NCI-H2081 (cell line): ENCODE measurements at places on chromosomes 5 and 9.

DNA sequence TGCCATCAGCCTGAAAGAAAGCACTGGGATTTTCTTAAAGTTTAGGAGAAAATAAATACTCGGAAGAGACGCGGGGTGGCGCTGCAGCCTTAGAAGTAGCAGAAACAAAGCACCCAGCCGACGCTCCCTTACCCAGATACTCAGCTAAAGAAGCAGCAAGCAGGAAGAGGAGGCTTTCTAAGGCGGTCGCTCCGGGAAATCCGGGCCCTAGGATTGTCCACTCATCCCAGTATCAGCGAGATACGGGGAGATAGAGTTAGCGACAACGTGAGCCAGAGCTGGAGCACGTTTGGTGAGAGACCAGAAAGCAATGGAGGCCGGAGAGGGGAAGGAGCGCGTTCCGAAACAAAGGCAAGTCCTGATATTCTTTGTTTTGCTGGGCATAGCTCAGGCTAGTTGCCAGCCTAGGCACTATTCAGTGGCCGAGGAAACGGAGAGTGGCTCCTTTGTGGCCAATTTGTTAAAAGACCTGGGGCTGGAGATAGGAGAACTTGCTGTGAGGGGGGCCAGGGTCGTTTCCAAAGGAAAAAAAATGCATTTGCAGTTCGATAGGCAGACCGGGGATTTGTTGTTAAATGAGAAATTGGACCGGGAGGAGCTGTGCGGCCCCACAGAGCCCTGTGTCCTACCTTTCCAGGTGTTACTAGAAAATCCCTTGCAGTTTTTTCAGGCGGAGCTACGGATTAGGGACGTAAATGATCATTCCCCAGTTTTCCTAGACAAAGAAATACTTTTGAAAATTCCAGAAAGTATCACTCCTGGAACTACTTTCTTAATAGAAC is at the start of gene PCDHB2:
PCDHB2 (plus strand) TSS at position 135 of the 782 bp plus-strand sequence; CDS start at position 311, 176 bp downstream.
- peak; percentile 72 for DNase-seq

GRCh38 chr9:136112541-136112940 is 6.1 kb downstream of the TMEM250 start:
- no peak for DNase-seq

DNA sequence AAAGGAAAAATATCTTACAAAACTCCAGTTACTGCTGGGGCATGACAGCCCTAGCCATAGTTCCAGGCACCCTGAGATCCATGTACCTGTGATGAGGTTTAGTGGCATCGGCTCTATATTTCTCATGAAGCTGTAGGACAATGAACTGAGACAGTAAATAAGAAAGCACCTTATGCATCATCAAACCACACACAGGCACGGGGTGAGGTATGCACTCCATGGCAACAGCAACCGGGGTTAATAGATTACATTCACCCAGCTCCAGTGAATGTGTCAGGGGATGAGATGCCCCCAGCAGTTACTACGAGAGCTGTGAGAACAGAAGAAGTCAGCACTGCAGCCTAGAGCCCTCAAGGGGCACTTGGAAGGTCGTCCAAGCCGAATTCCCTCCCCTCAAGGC is 162.0 kb upstream of the S1PR3 start:
- no peak for DNase-seq

GRCh38 chr5:54545796-54546195 is 28.2 kb downstream of the SNX18 start:
- DNase-seq = no peak

DNA sequence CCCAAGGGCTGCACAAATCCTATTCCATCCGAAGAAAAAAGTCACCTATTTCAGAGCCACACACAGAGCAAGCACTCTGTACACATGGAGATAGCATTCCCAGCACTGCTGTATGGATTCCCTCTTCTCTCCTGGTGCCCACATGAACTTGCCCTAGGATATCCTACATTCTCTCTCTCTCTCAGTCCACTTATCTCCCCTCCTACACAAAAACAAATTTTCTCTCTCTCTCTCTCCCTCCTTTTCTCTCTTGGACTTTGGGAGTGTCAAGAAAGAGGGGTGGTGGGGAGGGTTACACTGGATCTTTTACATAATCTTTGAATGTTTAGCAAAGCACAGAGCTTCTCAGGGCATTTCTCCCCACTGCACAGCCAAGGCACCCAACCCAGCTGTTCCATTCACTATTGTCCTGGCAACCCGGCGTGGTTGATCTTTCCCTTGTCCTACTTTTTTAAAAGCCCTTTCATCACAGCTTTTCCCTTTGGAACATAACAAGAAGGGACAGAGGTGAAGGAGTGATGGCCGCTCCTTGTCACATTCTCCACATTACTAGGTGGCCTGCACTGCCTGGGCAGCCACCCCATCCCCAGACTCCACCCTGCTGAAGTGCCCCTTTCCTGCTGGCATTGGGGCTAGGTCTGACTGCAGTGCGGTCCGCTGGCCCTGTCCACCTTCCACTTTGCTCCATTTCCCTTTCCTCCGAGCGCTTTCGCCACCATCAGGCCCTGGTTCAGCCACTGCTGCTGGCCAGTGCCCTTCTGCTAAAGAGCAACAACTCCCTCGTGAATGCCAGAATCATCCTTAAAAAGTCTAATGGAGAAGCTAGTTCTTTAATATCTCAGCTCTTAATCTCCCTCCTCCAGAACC is 22.2 kb upstream of the SLC1A3 start:
- no peak for DNase-seq

DNA sequence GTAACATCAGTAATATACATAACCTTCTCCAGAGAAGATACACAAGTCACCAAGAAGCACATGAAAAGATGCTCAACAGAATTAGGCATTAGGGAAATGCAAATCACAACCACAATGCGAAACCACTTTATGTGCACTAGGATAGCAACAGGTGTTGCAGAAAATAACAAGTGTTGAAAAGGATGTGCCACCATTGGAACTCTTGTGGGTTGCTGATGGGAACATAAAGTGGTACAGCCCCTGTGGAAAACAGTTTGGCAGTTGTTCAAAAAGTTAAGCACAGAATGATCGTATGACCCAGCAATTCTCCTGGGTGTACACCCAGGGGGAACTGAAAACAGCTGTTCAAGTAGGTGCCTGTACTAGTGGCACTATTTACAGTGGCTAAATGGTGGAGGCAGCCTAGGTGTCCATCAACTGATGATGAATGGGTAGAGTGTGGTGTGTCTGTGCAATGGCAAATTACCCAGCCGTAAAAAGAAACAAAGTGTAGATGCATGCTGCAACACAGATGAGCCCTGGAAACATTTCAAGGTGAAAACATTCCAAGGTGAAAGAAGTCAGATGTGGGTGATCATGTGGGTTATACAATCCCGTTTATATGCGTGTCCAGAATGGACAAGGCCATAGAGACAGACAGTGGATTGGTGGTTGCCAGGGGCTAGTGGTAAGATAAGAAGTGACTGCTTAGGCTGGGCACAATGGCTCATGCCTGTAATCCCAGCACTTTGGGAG is 27.2 kb downstream of the CCDC69 start:
- no peak for DNase-seq

GRCh38 chr5:100407053-100407452 is 128.1 kb upstream of the FAM174A start:
- no peak for DNase-seq

GRCh38 chr9:133269537-133270362 is 5.3 kb downstream of the ABO start:
- DNase-seq = no peak

- no peak for DNase-seq
Observed at GRCh38 chr5:119878712-119879111, 249.4 kb downstream of the FAM170A start.

DNA sequence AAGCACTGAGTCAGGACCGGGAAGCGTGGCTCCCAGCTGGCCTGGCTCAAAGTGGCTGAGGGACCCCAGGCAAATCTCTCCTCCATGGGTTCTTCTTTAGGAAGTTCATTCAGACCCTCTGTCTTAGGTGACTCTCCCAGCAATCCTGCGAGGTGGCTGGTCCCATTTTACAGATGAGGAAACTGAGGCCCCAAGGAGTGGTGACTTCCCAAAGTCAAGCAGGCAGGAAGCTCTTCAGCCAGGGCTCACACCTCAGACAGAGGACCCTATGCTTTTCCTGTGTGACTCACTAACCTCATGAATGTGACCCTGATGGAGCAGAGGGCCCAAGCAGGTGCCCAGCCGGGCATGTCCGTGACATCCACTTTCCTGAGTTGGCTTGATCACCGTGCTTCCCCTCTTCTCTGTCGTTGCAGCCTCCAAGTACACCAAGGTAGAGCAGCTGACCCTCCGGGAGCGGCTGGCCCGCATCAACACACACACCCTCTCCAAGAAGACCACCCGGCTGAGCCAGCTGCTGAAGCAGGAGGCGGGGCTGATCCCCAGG is 36.5 kb downstream of the ARHGEF37 start:
- no peak for DNase-seq

GRCh38 chr5:173554038-173554955 is 62.2 kb downstream of the BOD1 start:
- no peak for DNase-seq

GRCh38 chr5:5422819-5423515 is 490 bp downstream of the ICE1 start:
- DNase-seq = peak; percentile 59

- no peak for DNase-seq
Observed at GRCh38 chr5:36452424-36453006, 150.8 kb upstream of the RANBP3L start.

GRCh38 chr5:171422902-171423663 is 3.6 kb downstream of the FGF18 start:
- no peak for DNase-seq

DNA sequence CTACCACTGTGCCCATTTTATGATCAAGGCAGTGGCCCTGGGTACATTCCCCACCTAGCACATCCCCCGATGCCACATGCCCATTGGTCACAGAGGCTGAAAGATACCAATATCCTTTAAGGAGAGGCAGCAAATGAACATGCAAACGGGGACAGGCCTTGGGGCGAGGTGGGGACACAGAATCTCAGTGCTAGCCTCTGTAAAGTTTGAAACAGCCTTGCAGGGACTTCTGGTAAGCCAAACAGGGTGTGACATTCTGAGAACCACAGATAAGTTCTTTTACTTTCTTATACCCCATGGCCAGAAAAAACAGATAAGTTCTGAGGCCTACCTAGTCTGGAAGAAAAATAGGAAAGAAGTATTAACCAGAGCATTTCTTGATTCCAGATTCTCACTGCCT is 60.5 kb downstream of the ACER2 start:
- no peak for DNase-seq

GRCh38 chr9:95089257-95090022 is 228.1 kb downstream of the FANCC start:
- DNase-seq = no peak

- no peak for DNase-seq
Observed at GRCh38 chr5:169893571-169893970, 86.7 kb downstream of the INSYN2B start.

- DNase-seq = no peak
Observed at GRCh38 chr9:124782661-124783574, 6.0 kb downstream of the OLFML2A start.

DNA sequence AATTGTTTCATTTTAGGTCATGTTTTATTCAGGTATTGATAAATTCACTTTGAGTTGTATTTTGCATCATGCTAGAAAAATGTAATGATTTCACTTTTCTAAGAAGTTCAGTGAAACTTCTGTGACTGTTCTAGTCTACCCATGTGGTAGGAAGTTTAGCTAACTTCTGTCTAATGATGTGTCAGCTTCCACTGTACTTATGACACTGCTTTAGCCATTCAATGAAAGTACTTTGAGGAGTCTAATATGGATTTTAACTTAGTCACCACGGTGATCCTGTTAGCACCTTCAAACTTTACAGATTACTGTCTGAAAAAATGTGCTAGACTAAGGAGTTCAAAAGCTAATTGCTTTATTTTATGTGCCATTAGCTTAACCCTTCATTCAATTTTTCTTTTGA is 1510.5 kb upstream of the CDH9 start:
- DNase-seq = no peak

GRCh38 chr9:76810377-76810957 is 46.2 kb downstream of the PCA3 start:
- peak; percentile 58 for DNase-seq

GRCh38 chr9:3240656-3241268 is 285.0 kb downstream of the RFX3 start:
- peak; percentile 73 for DNase-seq

DNA sequence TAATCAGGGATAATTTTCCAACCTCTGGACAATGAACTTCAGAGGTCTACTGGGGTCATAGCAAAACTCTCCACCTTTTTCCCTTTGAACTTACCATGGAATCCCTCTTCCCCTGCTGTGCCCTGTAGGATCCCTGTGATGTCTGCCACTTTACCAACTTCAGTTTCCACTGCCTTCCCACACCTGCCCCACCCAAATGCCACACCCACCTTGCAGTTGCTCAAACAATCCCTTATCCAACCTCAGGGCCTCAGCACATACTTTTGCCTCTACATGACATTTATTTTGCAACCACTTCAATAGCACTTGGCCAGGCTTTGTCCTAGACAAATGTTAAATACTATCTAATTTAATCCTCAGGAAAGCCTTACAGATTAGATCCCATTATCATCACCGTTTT is 463.7 kb upstream of the WWC1 start:
- DNase-seq = no peak

GRCh38 chr5:77080905-77081304 is 6.2 kb downstream of the ZBED3 start:
- DNase-seq = no peak

DNA sequence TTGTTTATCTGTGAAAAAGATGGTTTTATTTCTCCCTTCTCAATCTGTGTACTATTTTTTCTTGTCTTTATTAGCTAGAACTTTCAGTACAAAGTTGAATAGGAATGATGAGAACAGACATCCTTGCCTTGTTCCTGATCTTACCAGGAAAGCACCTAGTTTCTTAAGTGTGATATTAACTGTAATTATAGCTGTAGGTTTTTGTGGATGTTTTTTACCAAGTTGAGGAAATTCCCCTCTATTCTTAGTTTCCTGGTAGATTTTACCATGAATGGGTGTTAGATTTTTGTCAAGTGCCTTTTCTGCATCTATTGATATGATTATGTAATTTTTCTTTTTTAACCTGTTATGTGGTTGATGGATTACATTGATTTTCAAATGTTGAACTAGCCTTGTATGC is 68.7 kb downstream of the KCNN2 start:
- no peak for DNase-seq

DNA sequence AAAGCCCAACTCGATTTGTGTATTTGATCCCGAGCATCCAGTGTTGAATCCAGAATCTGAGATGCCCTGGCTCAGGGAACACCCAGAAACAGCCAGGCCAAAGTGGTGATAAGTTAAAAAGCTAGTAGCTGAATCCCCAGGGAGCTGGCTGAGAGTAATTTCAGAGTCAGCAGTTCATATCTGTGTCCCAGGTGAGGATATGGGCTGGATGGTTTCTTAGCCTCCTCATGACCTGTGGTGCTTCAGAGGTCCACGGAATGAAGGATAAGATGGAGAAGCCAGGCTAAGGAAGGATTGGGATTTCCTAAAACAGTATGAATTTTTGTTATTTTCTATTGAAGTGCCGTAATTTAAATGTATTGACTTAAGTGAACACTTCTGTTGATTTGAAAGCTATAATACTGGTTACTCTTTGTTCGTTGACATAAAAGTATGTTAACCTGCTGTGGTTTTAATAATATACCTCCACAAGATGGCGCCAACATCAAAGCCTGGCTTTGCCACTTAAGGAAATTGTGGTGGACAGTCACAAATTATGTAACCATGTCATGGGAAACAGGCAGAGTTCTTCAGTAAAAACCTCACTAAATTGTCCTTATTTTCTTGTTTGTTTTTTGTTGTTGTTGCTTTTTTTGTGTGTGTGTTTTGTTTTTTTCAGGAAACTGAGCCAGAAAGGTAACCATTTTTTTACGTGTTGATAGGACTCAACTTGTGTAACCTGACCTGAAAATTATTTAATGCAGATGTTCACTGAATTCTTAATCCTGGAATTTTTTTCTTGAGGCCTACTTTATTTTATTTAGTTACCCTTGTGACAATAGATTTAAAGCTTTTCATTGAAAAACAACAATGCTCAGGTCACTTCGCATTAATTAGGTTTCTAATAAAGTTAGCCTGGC is 11.4 kb downstream of the MTAP start:
- peak; percentile 69 for DNase-seq
